ENCODE measurements at places on chromosomes 12 and 14.
A peak's percentile ranks its signal among the peaks of the same experiment; 100 is the strongest.

- no peak for DNase-seq
Measured at GRCh38 chr12:98464190-98464589, 51.2 kb upstream of the TMPO start.

- DNase-seq = peak; percentile 53
Measured at GRCh38 chr14:64705381-64706118, 1.3 kb downstream of the PLEKHG3 start.

DNA sequence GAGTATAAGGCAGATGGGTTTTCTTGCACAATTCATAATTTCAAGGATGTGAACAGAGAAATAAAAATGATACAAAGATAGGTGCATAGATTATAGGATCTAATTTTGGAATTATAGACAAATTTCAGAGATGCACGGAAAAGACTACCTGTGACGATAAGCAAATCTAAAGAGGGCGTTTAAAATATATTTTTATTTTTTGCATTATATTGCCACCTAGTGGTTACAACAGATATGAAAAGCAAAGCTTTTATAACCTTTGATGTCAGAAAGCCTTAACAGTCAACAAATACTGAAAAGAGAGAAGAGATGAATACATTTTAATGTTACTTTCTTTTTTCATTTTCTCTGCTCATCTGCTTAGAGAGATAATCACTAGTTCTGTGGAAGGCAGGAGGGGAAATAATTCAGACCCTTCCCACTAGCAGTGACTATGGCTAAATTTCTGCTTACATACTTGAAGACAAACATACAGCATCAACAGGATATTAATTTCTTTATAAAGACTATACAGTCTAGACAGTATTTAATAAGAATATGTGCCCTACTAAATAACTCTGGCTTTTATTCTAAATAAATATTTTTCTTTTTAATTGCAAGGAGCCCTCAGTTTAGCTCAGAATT is 46.3 kb downstream of the NTS start:
- peak; percentile 44 for DNase-seq

DNA sequence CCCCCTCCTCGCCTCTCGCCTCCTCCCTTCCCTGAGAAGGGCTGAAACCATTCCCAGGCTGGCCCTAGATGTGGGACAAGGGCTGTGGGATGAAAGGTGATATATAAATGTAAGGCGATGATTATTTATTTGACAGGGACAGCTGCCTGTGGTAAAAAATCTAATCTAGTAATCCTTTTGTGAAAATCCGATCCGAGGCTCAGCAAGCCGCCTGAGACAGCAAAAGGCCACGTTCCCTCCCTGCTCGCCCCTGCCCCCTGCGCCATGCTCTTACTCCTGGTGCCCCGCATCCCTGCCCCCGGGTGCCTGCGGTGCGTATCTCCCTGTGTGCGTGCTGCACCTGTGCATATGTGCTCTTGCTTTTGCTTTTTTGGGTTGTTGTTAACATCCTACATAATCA is 65.2 kb downstream of the TSPAN9 start:
- DNase-seq = no peak

DNA sequence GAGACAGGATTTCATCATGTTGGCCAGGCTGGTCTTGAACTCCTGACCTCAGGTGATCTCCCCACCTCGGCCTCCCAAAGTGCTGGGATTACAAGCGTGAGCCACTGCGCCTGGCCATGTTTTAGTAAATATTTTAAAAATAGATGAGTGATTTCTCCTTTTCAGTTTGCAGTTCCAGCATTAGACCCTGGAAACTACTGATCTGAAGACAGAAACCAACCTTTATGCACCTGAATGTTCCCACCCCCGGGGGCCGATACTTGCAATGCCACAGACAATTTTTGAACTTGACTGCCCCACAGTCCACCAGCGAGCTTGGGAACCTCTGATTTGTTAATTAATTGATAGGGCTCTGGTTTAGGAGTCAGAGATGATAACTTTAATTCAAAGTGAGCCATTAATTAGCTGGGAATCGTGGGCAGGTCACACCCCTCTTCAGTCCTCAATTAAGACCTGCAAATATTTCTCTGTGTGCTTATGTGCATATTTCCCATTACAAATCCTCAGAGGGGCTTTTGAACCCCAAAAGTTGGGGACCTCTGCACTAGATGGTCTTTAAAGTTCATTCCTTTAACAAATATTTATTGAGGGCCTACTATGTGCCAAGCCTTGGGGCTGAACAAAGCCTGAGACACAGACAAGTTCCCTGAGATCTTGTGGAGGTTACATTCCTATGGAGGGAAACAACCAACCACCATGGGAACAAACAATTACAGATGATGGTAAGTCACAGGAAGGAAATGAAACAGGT is 4.1 kb upstream of the TMEM120B start:
- DNase-seq = no peak

- DNase-seq = no peak
Measured at GRCh38 chr14:56005191-56006053, 112.8 kb upstream of the PELI2 start.

DNA sequence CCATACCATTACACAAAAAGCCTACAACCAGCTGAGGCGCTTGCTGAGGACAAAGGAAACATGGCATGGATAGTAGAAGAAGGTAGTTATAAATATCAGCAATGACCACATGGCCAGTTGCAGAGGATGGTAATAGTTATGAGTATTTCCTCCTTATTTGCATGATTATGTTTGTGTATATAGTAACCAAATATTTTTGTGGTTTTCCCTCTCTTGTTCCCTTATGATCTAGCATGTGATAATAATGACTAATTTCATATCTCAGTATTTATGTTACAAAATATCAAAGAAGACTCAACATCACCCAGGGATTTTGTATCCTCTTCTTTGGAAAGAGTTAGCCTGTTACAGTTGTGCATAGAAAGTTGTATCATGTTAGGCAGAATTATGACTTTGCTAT is 13.5 kb upstream of the CATSPERB start:
- DNase-seq = no peak

GRCh38 chr12:115988625-115989563 is 288.6 kb downstream of the MED13L start:
- DNase-seq = no peak

- no peak for DNase-seq
Measured at GRCh38 chr14:90842726-90843125, 26.5 kb upstream of the TTC7B start.

- peak; percentile 64 for DNase-seq
Measured at GRCh38 chr12:80936642-80937390, 918 bp downstream of the LIN7A start.

DNA sequence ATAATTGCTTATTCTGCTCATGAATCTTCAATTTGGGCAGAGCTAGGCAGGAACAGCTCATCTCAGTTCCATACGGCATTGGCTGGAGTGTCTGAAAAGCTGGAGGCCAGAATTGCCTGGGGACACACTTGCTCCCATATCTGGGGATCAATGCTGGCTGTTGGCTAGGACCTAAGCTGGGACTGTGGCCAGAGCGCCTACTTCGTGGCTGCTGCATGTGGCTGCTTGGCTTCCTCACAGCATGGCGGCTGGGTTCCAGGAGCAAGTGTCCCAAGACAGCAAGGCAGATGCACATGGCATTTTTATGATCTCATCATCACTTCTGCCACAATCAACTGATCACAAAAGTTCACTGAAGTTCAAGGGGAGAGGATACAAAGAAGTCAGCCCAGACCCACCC is 200.2 kb downstream of the TTC8 start:
- no peak for DNase-seq

DNA sequence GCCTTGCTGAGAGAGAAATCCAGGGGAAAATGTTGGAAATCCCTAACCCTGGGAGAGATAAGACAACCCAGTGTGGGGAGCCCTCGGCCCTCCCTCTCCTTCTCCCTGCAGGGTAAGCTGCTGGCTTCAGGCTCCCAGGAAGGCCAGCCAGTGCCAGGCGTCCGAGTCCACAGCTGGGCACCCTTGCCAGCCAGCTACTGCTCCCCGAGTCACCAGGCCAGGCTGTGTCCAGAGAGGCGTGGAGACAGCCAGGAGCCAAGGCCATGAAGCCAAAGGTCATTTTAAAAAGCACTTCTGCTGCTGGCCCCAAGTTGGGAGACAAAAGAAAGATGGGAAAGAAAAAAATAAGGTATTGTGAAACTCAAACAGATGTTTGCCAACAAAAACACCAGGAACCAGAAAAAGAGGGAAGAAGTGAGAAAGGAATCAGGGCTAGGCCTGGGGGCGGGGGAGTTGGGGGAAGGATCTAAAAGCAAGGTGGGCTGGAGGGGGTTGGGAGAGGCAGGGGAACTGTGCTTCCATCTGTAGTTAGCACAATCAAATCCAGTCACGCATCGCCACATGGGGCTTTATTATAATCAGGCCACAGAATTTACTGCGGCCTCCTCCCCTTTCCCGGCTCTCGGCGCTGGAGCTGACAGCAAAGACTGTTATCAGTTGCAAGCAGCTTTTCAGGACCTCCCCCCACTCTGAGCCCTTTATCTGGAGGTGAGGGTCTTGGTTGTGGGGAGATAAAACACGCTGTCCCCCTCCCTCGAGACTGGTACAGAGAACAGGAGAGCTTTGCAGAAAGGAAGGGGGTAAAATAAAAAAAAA is 33.5 kb downstream of the RBM19 start:
- no peak for DNase-seq

DNA sequence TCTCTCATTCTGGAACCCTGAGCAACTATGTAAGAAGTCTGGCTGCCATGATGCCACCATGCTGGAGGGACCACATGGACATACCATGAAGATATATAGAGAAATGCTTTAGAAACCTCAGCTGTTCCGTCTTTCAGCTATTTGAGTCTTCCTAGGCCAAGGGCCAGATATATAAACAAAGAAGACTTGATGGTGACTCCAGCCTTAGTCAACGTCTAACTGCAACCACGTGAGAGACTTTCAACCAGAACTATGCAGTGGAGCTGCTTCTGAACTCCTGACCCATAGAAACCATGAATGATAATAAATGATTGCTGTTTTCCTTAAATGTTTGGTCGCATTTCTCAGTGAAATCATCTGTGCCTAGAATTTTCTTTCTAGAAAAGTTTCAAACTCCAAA is 20.0 kb upstream of the KITLG start:
- DNase-seq = no peak

GRCh38 chr14:72723858-72724530 is 169.9 kb downstream of the DPF3 start:
- DNase-seq = no peak

DNA sequence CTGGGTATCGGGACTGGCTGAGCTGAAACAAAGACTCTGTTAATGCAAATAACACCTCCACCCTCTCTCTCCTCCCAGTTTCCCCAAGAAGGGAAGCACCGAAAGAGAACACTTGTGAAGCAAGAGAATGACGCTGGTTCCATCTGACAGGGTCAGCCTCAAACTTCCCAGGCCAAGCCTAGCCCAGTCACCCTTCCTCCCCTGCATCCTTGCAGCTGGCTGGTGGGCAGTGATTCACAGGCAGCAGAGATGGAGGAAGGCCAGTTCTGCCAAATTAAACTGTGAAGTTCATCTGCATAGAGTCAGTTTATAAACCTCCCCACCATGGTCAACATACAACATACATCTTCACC is 2.8 kb downstream of the LRRC74A start:
- DNase-seq = no peak
